ENCODE measurements at places on chromosomes 6 and 20.

- no peak for DNase-seq
These were observed 20.1 kb downstream of the DCBLD1 start for GRCh38 chr6:117502580-117502979.

DNA sequence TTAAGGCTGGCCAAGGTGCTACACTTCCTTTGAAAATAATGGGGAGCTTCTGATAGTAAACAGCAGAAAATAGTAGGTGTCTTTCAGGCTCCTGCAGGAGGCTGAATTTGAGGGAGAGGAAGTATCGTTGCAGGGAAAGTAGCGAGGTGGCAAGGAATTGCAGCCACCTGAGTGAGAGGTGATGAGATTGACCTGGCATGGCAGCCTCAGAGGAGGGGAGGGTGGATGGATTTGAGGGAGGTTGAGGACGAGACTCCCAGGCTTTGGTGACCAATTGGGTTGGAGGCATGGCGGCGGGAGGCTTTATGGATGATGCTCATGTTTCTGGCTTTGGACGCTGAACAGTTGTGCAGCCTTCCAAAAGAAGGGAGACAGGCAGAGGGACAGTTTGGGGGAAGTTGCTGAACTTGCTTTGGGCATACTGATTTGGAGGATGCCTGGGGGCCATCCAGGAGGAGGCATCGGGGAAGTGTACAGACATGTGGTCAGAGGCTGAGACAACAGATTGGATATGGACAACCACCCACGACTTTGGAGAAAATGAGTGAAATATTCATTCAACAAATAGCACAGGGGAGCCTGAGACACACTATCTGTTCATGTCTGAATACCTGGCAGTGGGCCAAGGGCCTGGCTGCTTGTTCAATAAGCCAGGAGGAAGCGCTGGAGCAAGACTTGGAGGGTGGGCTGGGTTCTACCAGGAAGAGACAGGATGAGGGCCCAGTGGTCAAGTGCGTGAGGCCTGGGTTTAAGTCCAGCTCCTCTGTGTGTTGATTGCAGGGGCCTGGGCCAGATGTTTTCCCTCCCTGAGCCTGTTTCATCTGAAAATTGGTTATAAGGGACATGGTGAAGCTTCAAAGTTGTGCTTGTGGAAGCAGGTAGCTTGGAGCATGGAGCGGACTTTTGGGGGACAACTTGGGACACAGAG lies 113.2 kb downstream of the CEBPB start:
- peak; percentile 86 for DNase-seq

- no peak for DNase-seq
These were observed 31.4 kb downstream of the IGF2R start for GRCh38 chr6:160000280-160000704.

- DNase-seq = no peak
These were observed 54.9 kb upstream of the PNRC1 start for GRCh38 chr6:89025633-89026032.

GRCh38 chr20:60310560-60311349 lies 352.5 kb downstream of the CDH26 start:
- DNase-seq = no peak

- no peak for DNase-seq
These were observed 193.3 kb downstream of the CLIC5 start for GRCh38 chr6:45822246-45822812.

GRCh38 chr6:107489636-107490565 lies at the start of gene SOBP:
SOBP (plus strand) TSS chr6:107490117; CDS start chr6:107490617, 500 bp downstream.
- DNase-seq = peak; percentile 41

- DNase-seq = peak; percentile 2
These were observed 129.7 kb upstream of the AHI1 start for GRCh38 chr6:135627092-135627715.

- DNase-seq = no peak
These were observed 91.0 kb downstream of the FYN start for GRCh38 chr6:111782192-111782809.

DNA sequence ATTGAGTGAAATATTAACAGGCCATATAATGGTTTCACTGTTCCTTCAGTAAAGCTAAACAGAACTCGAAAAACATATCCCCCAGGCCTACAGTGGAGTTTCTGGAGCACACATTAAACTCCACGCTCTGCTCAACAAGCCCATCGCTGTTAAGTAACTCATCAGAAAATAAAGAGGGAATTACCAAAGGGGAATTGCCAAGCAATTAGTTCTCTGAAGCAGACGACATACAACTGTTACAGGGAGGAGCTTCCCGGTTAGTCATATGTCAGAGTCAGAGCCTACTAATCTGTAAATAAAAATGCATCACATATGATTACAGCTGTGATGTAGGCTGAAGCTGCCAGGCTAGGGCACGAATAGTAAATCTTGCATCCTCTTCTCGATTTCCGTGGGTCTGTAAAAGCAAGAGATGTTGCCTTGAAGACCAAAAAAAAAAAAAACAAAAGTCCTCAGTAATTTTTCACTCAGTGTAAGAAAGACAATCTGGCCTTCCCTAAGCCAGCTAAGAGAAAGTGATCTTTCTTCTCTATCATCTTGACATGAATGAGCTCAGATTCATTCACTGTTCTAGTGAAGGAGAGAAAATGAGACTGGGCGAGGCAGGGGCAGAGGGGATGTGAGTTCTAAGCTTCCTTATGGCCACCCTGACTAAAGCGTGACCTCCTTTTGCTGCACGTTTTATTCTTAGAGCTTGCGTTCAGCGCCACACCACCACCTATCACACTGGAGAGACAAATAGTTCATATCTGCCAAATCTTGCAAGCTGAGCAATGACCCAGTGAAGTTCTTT lies 13.8 kb downstream of the ATXN1 start:
- DNase-seq = no peak

- DNase-seq = peak; percentile 87
These were observed 42.4 kb downstream of the DHX35 start for GRCh38 chr20:39004508-39004907.

DNA sequence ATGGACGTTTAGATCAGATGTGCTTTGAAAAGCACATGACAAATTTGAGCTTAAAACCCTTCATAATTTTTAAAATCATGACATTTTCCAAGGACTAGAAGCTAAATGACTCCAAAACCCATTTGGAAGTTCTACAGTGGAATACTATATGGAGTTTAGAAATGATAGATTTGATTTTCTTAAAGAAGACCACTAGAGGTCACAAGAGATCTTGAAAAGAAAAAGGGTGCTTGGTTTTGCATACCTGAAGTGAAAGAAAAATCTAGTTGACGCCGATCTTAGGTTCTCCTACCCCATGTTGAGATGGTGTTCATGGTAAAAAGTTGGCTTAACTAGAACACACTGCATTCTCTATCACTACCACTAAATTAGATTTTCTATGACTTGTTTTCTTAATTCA lies 31.5 kb downstream of the CFAP61 start:
- no peak for DNase-seq

DNA sequence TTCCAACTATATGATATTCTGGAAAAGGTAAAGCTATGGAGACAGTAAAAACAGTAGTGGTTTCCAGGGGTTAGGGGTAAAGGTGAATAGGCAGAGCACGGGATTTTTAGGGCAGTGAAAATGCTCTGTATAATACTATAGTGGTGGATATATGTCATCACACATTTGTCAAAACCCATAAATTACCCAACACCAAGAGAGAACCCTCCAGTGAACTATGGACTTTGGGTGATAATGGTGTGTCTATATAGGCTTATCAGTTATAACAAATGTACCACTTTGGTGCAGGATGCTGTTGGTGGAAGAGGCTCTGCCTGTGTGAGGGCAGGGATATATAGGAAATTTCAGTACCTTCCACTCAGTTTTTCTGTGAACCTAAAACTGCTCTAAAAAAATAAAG lies 149.9 kb downstream of the GPX5 start:
- DNase-seq = no peak

GRCh38 chr6:115443825-115444478 lies 616.7 kb downstream of the FRK start:
- DNase-seq = no peak

- no peak for DNase-seq
These were observed 38.9 kb downstream of the SNRNP48 start for GRCh38 chr6:7628909-7629308.

DNA sequence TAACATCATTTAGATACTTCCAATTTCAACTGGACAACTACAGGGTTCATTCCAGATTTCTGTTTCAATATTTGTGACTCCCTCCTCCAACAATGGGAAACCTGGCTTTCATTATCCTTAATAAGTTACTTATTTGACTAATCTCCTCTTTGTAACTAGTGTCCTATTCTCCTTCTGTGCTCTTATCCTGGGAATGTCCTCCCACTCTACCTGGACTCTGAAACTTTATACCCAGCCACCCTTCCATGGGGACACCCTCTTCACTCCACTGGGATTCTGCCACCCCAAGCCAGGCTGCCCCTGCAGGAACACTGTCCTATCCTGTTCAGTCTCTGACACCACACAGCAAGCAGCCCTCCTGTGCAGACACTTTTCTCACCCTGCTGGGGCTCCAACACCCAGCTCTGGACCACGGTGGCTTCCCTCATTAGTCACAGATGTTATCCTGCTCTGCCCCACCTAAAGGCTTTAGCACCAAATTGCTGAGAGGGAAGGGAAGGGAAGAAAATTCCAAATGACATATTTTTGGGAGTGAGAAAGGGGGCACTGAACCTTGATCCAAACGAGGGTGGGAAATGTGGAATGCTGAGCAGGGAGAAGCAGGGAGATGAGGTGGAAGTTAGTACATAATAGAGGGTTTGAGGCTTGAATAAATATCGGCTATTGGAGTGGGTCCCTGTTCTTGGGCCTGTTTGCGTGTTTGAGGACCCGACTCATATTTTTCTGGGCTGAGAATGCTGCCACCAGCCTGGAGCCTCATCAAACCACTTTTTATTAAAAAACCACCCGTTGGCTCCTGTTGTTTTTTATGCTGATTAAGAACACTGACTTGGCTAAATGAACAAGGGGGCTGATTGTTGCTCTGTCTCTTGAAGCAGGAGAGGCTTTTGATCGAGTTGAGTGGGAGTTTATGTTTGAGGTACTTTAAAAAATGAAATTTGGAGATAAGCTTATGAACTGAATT lies 54.0 kb upstream of the AKIRIN2 start:
- no peak for DNase-seq

GRCh38 chr6:49969605-49970004 lies at the start of gene DEFB113:
DEFB113 (minus strand) TSS chr6:49969625; CDS start chr6:49969625, 0 bp downstream.
- no peak for DNase-seq

Measured in Calu3 (cell line).